AG09319 (cell line): ENCODE measurements at places on chromosomes 1 and 21.
A peak's percentile ranks its signal among the peaks of the same experiment; 100 is the strongest.

- DNase-seq: no peak
Observed at GRCh38 chr1:182051938-182052337, 9.6 kb downstream of the ZNF648 start.

GRCh38 chr1:225848030-225848955 lies 33.9 kb downstream of the TMEM63A start:
- DNase-seq: no peak

GRCh38 chr1:205064301-205064700 lies 20.0 kb downstream of the TMEM81 start:
- no peak for DNase-seq

DNA sequence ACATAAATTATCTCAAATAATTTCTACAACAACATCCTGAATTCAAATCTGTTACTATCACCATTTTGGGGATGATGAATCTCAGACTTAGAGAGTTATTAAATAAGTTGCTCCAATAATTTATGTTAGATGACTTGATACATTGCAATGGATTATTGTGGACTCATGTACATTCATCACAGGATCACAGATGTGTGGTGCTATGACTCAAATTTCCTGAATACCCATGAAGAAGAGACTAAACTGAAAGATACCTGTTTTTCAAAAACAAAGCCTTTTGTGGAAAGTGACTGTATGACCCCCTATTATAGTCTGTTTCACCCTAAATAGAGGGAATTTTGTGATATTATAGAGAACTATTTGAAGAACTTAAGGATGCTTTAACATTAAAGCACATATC lies 315.0 kb downstream of the PLA2G4A start:
- no peak for DNase-seq

DNA sequence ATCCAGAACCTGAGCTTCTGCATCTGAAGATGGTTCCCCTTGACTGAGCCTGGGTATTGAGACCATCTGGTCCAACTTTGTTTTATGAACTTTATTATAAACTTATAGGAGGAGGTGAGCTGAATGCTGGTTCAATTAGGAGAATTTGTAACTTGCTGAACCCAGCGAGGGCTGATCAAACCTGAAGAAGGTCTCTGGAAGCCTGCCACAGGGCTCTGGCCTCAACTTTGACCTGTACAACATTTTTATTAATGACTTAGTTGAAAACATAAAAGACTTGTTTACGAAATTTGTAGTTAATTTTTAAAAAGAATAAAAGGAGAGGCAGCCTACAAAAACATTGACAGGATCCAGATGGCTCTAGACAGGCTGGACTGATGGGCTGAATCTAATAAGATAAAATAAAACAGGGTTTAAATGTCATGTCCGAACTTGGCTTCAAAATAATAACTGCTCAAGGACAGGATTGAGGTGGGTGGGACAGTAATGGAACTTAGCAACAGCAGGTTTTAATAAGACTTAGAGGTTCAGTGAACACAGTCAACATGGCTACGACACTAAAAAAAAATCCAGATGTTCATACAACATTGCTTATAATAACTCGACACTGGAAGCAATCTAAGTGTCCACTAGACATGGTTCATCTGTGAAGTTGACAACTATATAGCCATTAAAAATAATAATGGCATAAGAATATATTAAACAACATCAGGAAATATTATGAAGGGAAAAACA lies 53.4 kb upstream of the GJB5 start:
- DNase-seq: no peak

GRCh38 chr1:106876384-106876783 lies 180.1 kb upstream of the PRMT6 start:
- DNase-seq: no peak

- no peak for DNase-seq
Observed at GRCh38 chr1:44254392-44254910, 41.2 kb downstream of the DMAP1 start.

DNA sequence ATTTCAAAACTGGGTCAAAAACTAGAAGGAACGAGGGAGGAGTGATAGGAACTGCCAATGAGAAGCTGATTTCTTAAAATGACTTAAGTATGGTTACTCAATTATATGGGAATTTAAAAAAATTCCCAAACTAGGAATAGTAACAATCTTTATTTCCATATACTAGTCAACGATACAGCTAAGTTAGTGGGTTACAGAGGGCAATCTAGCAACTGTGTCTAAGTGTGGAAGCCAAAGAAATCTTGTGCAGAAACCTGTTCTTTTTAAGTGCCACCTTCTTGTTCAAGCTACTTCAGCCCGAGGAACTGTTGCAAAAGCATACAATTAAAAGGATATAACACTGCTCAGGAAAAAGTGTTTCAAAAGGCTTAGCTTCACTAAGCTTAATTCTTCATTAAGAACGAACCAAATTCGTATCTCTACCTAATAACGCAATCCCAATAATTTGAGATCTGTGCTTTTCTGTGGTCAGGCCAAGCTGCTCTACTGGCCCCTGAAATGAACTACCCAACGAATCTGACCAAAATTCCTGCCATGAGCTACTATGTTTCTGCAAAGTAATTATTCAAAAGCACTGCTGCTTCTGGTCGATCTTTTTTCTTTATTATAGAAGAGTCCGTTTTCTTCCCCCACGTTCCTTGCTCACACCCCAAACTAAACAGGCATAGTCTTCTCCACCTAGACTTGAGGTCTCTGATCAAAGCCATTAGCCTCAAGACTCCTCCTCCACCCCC lies 1.8 kb downstream of the USP24 start:
- no peak for DNase-seq

DNA sequence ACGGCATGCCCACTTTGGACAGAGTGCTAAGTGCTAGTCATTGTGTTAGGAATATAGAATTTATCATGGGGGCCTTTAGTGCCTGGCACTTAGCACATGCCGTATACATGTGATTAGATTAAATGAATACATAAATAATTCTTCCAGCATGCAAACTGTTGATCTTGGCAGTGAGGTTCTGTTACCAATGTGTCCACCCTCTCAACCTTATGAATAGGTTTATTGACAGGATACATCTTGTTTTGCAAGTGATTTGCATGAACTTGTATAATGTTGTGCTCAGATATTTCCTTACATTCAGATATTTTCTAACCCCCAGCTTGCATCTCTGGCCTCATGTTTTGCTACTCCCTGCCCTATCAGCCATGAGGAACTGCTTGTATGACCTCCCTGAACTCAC lies 60.3 kb upstream of the ZNF648 start:
- DNase-seq: no peak

- no peak for DNase-seq
Observed at GRCh38 chr1:175209493-175209921, 16.9 kb upstream of the KIAA0040 start.

DNA sequence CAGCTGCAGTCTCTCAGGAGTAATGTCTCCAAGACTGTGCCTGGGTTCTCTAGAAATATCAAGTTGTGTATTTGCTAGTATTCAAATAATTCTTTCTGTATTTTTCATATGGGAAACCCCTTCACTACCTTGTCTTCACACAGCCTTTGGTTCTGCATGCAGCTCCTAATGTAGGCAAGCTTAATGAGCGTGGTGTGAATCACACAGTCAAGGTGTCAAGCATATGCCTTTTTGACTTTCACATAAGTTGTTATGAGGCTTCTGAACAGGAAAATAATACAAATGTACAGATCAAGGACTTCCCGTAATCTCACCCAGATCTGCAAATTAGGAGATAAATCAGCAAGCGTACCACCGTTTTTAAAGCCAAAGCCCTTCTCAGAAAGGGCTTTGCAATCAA lies at the start of gene FCRL3:
Gene FCRL3, minus strand, starts transcription at position 38 of the 400 bp plus-strand sequence. CDS start 280 bp downstream, outside the sequence.
- DNase-seq: no peak

- peak; percentile 30 for DNase-seq
Observed at GRCh38 chr1:229661022-229661877, 35.2 kb downstream of the URB2 start.

DNA sequence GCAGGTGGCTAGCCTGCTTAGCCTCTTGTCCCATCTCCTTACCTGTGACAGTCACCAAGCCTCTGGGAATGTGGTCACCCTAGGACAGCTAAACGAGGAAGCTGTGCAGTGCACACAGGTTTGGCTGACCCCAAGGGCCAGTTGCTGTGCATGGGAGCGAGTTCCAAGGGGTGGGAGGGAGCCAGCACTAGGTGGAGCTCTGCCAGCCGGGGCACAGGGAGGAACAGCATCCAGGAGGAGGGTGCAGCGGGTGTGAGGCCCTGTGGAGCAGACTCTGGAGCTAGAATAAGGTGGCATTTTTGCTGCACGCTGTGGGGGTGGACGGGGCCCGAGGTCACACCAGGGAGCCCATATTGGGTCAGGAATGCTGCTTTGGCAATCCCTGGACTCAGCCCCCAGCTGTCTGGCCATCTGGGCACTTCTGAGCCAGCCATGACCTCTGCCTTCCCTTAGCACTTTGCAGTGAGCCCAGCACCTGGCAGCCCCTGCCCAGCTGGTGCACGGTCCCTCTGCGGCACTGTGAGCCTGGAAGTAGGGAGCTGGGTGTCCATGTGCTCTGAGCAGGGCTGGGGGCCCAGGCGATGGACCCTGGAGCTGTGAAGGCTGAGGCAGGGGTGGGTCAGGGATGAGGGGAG lies 8.7 kb downstream of the PDXK start:
- no peak for DNase-seq

DNA sequence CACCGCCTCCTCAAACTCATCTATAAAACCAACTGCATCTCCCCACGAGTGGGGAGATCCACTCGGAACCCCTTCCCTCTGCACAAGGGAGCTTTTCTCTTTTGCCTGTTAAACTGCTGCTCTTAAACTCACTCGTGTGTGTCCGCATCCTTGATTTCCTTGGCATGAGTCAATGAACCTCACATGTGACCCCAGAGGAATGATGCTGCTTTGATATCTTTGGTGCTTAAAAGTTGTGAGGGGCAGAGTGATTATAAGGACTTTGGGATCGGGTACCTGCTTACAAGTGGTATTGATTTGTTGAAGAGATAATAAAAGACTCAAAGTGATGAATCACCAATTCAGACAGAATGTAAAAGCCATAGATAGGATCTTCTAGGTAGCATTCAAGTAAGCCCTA lies 125.3 kb downstream of the GREM2 start:
- no peak for DNase-seq

GRCh38 chr1:169261884-169262283 lies 105.7 kb downstream of the NME7 start:
- no peak for DNase-seq

- no peak for DNase-seq
Observed at GRCh38 chr1:110233861-110234260, 23.7 kb downstream of the KCNC4 start.

DNA sequence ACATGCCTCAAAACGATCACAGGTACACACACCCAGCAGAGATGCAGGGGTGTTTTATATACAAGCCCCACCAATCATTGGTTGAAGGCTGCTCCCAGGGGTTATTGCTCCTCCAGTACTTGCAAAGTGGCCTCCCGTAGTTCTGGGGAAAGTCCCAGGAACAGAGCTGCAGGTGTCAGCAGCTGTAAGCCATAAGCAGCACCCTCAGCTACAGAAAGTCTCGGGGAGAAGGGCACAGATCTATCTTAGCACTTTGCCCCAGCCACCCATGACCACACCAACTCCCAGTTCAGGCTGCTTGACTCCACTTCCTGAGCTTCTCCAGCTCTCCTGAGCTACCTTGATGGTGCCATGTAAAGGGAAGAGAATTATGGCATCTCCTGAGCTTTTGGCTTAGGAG lies 222.7 kb upstream of the GJB5 start:
- DNase-seq: no peak

- no peak for DNase-seq
Observed at GRCh38 chr1:36384542-36385409, 948 bp downstream of the STK40 start.

- DNase-seq: no peak
Observed at GRCh38 chr21:34844013-34844923, 175.5 kb downstream of the CLIC6 start.

GRCh38 chr1:75172556-75172955 lies 38.4 kb downstream of the LHX8 start:
- peak; percentile 42 for DNase-seq

- DNase-seq: no peak
Observed at GRCh38 chr1:212651521-212651920, 43.0 kb downstream of the ATF3 start.

GRCh38 chr1:179142889-179143299 lies 61.0 kb downstream of the TOR3A start:
- peak; percentile 80 for DNase-seq

GRCh38 chr1:211986628-211987254 lies 48.6 kb downstream of the INTS7 start:
- DNase-seq: no peak

DNA sequence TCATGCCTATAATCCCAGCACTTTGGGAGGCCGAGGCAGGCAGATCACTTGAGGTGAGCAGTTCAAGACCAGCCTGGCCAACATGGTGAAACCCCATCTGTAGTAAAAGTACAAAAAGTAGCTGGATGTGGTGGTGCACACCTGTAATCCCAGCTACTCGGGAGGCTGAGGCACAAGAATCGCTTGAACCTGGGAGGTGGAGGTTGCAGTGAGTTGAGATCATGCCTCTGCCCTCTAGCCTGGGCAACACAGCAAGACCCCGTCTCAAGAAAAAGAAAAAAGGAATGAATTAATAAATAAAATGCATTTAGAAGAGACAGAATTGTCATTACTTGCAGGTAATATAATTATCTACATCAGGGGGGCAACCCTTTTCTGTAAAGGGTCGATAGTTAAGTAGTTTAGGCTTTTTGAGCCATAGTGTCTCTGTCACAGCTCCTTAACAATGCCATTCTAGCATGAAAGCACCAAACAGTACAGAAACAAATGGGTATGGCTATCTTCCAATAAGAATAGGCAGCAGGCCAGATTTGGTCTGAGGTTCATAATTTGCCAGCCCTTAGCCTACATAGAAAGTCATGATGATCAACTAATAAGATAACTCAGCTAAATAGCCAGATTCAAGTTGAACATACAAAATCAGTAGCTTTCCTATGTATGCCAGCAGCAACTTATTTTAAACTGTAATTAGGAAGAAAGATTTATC lies 56.8 kb downstream of the RPRD2 start:
- DNase-seq: peak; percentile 4

GRCh38 chr1:86822459-86822858 lies 91.5 kb downstream of the SELENOF start:
- DNase-seq: no peak

GRCh38 chr1:113519556-113519955 lies 129.2 kb downstream of the MAGI3 start:
- DNase-seq: no peak
